ENCODE measurements at places on chromosomes 12 and 14. TPM values are rescaled to one million over a fixed set of nuclear protein-coding genes. Genes with fewer than 3 reads are reported as not detected.

DNA sequence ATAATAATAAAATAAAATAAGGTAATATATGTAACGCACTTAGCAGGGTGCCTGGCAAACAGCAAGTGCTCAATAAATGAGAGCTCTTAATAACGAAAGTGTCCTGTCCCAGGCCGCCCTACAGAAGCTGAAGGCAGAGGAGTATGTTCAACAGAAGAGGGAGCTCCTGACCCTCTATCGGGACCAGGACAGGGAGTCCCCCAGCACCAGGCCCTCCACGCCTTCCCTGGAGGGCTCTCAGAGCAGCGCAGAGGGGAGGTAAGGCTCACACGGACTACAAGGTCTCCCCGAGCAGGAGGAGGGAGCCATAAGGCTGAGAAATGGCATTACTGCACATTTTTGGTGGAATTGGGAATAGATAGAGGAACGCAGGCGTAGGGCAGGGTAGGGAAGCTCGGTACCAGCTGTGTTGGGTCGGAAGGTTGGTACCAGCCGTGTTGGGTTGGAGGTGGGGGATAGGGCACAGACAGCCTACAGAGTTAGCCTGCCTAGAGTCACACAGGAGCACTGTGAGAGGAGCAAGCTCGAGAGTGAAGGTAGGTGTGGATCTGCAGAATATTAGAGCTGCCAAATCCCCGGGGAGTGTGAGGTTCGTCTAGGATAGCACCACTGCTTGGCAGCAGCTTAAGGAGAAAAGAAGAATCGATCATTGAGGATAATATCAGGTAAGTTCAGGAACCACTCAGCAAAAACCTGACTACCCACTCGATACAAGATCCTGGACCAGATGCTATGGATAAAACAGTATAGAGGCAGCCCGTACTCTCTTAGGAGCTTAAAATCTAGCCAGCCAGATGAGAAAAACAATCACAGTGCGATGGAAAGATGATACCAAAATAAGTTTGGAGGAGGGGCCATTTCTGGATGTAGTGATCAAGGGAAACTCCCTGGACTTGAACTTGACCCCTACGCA, 15.3 kb downstream of the TNFRSF1A start:
- H3K4me1 ChIP-seq, result peaks cover 35% of the 10 kb centered on the region
- peaks cover 42% of the 10 kb centered on the region for H3K36me3 ChIP-seq
- peak overlapping the region; percentile 53 for H3K27ac ChIP-seq
- H3K27me3 ChIP-seq, result no peaks in the 10 kb centered on the region

GRCh38 chr14:36658123-36659009, 3.3 kb upstream of the PAX9 start:
- peaks cover 16% of the 10 kb centered on the region for H3K4me1 ChIP-seq
- H3K4me3 ChIP-seq, result peak overlapping the region; percentile 48
- peaks cover 76% of the 10 kb centered on the region for H3K27me3 ChIP-seq

GRCh38 chr14:62141139-62141538, 378.9 kb downstream of the SNAPC1 start:
- H3K36me3 ChIP-seq, result no peaks in the 10 kb centered on the region
- peaks cover 35% of the 10 kb centered on the region for H3K27me3 ChIP-seq
- H3K4me1 ChIP-seq, result no peaks in the 10 kb centered on the region
- H3K27ac ChIP-seq, result no peak overlapping the region
- ATAC-seq, result no peak

DNA sequence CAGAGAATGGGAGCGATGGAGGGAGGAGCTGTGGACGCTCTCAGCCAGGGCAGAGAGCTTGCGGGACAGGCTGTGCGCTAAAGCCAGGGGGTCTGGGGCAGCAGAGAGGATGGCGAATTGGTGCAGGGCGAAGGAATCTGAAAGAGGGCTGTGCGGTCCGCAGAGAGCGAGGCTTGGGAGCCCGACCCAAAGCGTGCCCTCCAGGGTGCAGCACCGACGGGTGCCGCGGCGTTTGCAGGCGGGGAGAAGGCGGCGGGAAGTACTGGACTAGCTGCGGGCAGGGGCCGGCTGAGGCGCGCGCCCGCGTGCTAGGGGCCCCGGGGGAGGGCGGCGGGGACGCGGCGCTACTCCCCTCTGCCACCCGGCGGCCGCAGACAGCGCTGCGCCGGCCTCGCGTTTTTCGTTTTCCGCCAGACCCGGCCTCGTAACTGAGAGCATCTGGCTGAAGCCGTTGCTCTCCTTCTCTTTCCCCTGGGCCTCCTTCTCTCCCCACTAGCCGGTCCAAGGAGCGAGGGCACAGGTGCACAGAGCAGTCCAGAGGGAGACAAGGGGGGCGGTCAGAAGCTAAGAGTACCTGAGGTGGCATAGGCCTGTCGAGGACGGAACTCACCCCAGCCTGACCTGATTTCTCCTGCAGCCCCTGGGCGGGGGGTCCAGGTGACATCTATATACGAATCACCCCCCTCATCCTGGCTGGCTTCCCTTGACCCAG, 24.9 kb downstream of the SLC6A12 start:
- peaks cover 29% of the 10 kb centered on the region for H3K27me3 ChIP-seq
- H3K36me3 ChIP-seq, result no peaks in the 10 kb centered on the region
- ATAC-seq, result peak; percentile 88
- H3K4me1 ChIP-seq, result peaks cover 5% of the 10 kb centered on the region
- peak overlapping the region; percentile 72 for H3K4me3 ChIP-seq
- no peak overlapping the region for H3K27ac ChIP-seq

DNA sequence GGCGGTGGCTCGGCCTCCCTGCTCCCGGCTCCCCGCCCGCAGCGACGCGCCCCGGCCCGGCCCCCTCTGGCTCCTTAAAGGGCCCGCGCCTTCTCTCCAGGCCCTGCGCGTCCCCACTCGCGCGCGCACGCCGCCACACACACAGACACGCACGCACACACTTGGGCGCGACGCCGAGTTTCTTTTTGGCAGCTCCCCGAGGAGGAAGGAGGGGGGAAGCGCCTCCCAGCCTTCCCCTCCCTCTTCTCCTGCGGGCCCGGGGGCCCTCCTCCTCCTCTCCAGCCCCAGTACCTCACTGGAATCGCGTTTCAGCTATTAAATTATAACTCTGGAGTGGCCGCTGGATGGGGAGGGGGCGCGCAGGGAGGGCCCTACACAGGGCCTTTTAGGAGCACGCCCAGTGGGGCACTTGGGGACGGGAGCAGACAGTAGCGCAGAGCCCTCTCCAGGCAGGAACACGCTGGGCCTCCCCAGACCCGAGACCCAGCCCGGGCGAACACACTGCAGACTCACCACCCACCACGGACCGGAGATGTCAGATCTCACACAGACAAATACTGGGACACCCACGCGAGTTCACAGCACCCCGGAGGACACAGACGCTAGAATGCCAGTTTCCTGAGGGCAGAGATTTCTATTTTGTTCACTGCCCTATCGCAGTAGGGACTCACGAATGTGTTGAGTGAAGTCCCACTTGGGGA, 411 bp upstream of the NCOR2 start:
- H3K4me3 ChIP-seq, result peak overlapping the region; percentile 75
- no peaks in the 10 kb centered on the region for H3K27me3 ChIP-seq
- H3K36me3 ChIP-seq, result no peaks in the 10 kb centered on the region
- no peak overlapping the region for H3K27ac ChIP-seq
- peaks cover 4% of the 10 kb centered on the region for H3K4me1 ChIP-seq

DNA sequence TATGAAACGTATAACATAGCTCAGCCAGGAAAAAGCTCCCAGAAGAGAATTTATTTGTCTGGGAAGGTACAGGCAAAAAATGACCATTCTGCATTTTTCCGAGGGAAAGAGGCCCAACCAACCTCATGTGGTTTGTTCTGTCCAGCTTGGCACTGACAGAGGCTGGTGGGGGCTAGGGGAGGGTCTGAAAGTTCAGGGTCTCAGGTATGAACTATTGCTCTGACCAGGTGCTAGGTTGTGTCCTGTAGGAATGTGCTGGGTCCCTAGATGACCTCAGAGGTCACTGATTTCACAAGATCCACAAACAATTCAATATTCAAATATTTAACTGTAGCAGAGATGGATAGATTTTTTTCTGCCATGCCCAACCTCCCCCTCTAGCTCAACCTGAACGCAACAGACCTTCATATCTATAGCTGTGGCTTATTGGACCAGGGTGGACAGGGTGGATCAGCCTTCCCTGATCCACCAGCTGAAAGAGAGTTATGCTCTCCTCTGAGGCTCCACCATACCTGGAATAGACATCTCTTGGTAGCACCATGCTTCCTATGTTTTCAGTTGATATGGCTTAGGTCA, 32.9 kb upstream of the IFT81 start:
- H3K4me1 ChIP-seq, result no peaks in the 10 kb centered on the region
- no peak overlapping the region for H3K4me3 ChIP-seq
- no peaks in the 10 kb centered on the region for H3K36me3 ChIP-seq

DNA sequence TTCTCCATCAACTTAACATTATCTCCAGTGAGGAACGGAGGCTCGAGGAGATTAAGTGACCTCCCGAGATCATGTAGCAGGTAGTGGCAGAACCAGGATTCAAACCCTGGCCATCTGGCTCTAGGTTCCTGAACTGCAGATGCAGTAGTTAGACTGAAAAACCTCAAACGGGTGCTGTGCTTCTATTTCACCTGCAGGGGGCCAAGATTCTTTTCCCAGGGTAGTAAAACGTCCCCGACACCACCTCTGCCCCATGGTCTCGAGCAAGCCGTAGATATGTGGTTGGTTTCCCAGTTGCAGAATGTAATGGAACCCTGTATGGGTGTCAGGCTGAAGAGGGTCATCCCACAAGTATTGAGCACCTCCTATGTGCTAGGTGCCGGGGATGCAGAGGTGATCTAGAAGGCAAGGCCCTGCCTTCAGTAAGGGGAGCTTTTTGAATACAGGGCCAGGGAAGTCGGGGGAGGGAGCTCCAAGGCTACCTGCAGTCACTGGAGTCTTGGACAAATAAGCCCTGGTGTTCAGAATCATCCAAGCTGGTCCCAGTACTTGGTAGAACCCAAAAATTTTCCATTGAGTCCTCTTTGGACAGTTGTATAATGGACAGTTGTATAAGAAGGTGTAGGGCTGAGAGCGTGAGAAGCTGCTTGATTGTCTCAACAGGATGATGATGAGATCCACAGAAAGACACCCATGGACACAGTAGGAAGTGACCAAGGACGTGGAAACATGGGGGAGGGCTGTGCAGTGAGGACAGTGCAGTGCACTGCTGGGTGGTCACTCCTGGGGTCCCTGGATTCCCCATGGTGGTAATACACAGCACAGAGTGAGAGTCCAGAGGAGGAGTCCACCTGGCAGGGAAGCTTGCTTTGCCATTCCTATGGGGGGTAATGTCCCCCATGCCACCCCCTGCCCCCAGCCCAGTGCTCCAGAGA, 197.2 kb downstream of the CHST11 start:
- peak overlapping the region; percentile 80 for H3K27ac ChIP-seq
- H3K27me3 ChIP-seq, result no peaks in the 10 kb centered on the region
- no peak overlapping the region for H3K4me3 ChIP-seq
- peaks cover 9% of the 10 kb centered on the region for H3K36me3 ChIP-seq

DNA sequence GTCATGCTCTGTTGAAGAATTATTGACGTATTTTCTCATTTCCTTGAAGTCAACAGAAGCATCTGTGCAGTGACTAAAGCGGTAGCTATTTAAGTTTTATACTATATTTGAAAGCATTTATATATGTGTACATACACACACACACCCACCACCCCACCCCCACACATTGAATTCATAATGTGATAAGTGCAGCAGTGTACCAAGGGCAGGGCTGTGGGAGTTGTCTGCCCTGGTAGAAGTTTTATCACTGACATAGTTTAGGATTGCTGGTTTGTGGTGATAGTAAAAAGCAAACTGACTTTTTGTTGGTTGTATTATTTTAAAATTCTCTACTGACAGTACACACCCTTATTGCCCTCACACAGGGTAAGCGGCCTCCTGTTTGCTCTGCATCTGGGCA, 39.1 kb downstream of the GAS2L3 start:
- H3K36me3 ChIP-seq, result no peaks in the 10 kb centered on the region
- no peak overlapping the region for H3K4me3 ChIP-seq
- H3K27ac ChIP-seq, result no peak overlapping the region
- peaks cover 2% of the 10 kb centered on the region for H3K27me3 ChIP-seq
- ATAC-seq, result no peak
- H3K4me1 ChIP-seq, result no peaks in the 10 kb centered on the region

GRCh38 chr14:53149668-53150316, 3.3 kb downstream of the DDHD1 start:
- H3K4me1 ChIP-seq, result peaks cover 43% of the 10 kb centered on the region
- no peaks in the 10 kb centered on the region for H3K27me3 ChIP-seq
- no peak for ATAC-seq
- H3K27ac ChIP-seq, result peak overlapping the region; percentile 99
- peak overlapping the region; percentile 82 for H3K4me3 ChIP-seq
- H3K36me3 ChIP-seq, result peaks cover 87% of the 10 kb centered on the region

- ATAC-seq, result no peak
- H3K27ac ChIP-seq, result no peak overlapping the region
- H3K27me3 ChIP-seq, result no peaks in the 10 kb centered on the region
- H3K4me1 ChIP-seq, result peaks cover 14% of the 10 kb centered on the region
- peaks cover 6% of the 10 kb centered on the region for H3K36me3 ChIP-seq
These were observed 25.0 kb downstream of the GCH1 start for GRCh38 chr14:54877703-54878021.

DNA sequence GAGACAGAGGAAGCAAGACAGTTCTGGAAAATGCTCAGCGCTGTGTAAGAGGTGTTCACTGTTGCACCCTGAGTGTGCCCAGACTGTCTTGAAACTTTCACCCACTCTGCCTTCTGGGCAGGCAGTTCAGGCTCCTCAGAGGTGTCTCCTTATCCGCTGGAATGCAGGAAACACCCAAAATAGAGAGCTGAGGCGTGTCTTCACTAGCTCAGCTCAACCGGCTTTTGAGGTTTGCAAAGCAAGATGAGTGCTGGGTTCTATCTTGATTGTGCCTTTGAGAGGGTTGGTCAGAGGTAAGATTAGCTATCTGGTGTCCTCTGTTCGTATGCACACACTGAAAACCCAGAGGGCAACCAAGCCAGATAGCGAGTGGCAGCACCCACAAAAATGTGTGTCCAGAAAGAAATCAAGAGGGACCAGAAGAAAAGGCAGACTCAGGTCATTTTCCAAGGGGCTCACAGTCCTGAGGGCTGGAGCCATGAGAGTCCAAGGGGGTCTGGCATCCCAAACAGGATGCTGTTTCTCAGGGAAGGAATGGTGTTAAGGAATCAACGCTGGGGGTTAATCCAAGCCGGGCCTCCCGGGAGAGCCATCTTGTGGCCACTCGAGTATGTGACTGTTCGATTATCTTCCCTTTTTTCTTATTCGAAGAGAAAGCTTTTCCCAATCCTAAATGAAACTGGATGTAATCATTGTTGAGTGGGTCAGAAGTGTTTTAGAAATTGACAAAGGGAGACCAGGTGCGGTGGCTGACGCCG, 47.1 kb downstream of the TBX3 start:
- no peaks in the 10 kb centered on the region for H3K4me1 ChIP-seq
- H3K36me3 ChIP-seq, result no peaks in the 10 kb centered on the region
- H3K27me3 ChIP-seq, result peaks cover 5% of the 10 kb centered on the region
- ATAC-seq, result no peak
- H3K27ac ChIP-seq, result no peak overlapping the region

The ANKS1B gene
- 2.0 TPM for total RNA-seq

The ALKBH2 gene
- 25.9 TPM for total RNA-seq

The SLC8A3 gene
- total RNA-seq, result 0.15 TPM

The MYBPC1 gene
- not detected for total RNA-seq

The FGD4 gene
- total RNA-seq, result 0.32 TPM

The SDS gene
- total RNA-seq, result not detected

The CEBPE gene
- total RNA-seq, result not detected
